ENCODE measurements at places on chromosomes 3 and 15. TPM values are rescaled to one million over a fixed set of nuclear protein-coding genes. Genes with fewer than 3 reads are reported as not detected.

The CP gene
- 4.5 TPM for total RNA-seq

The PDZRN3 gene
- total RNA-seq, result 18.2 TPM

The TLR9 gene
- 0.04 TPM for total RNA-seq

The ARL6 gene
- total RNA-seq, result 3.5 TPM

The CLDN1 gene
- total RNA-seq, result 40.3 TPM

The FNDC3B gene
- 19.9 TPM for total RNA-seq

The C3orf49 gene
- total RNA-seq, result not detected

The PARL gene
- 50.5 TPM for total RNA-seq

The GP9 gene
- total RNA-seq, result not detected

The GOLGA8T gene
- total RNA-seq, result not detected

The TM4SF4 gene
- total RNA-seq, result not detected

The SPINK8 gene
- 1.6 TPM for total RNA-seq

The DPH3 gene
- 12.2 TPM for total RNA-seq

The BFSP2 gene
- total RNA-seq, result not detected

The ELL3 gene
- 12.7 TPM for total RNA-seq

The RBPMS2 gene
- total RNA-seq, result 0.48 TPM

Data from esophagus mucosa (tissue), 1 donor.